ENCODE measurements at places on chromosomes 3 and 15.

DNA sequence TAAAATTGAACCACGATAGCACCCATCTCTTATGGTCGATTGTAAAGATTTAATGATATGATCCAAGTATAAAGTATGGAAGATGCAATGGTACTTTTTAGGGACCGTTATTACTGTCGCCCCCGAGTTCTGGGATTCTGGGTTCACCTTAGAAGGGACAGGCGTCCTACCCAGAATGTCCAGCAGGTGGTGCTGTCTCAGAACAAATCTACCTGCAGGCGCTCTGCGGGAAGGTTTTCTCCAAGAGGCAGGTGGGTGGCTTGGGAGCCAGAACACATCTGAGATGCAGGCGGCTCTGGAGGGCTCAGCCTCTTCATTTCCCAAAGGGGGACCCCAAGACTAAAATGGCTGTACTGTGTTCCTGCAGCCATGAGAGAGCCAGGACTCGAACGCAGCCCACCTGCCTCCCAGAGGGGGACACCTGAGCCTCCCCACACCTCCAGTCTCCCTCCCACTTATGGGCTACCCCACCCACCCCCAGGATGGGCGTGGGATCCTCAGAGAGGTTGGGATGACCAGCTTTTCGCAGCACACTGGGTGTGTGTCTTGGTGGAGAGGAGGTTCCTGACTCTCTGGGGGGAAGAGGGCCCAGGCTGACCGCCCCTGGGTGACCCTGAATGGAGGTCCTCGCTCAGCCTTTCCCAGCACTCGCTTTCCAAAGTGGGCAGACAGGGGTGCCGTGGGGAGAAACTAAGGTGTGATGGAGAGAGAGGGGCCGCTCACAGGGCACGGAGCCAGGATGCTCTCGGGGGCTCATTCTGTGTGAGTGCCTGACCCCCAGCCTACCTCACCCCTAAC, 28.1 kb upstream of the CORO2B start:
- DNase-seq, result peak; percentile 44

DNA sequence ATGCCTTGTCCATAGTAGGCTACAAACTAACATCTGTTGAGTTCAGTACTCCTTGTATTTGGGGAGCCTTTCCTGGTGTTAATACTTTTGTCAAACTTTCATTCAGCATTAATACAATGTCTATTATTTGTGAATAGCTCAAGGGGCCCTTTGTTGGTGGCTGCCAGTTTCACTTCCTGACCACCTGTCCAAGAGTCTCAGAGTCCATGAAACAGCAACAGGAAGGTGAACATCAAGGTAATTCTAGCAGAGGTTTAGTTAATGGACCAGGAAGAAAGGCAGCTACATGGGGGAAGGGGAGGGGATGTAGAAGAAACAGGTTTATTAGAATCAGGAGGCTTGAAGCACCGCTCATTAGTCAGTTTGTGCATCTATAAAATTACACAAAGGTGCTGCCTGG, 386.9 kb downstream of the PDCD6IP start:
- DNase-seq, result no peak

- no peak for DNase-seq
Observed at GRCh38 chr15:101170568-101171350, 81.1 kb downstream of the CHSY1 start.

- no peak for DNase-seq
Observed at GRCh38 chr3:66195347-66195783, 25.4 kb upstream of the SLC25A26 start.

- DNase-seq, result no peak
Observed at GRCh38 chr3:72274493-72275330, 489.8 kb upstream of the PROK2 start.

- DNase-seq, result no peak
Observed at GRCh38 chr3:72421126-72421525, 427.1 kb downstream of the SHQ1 start.

DNA sequence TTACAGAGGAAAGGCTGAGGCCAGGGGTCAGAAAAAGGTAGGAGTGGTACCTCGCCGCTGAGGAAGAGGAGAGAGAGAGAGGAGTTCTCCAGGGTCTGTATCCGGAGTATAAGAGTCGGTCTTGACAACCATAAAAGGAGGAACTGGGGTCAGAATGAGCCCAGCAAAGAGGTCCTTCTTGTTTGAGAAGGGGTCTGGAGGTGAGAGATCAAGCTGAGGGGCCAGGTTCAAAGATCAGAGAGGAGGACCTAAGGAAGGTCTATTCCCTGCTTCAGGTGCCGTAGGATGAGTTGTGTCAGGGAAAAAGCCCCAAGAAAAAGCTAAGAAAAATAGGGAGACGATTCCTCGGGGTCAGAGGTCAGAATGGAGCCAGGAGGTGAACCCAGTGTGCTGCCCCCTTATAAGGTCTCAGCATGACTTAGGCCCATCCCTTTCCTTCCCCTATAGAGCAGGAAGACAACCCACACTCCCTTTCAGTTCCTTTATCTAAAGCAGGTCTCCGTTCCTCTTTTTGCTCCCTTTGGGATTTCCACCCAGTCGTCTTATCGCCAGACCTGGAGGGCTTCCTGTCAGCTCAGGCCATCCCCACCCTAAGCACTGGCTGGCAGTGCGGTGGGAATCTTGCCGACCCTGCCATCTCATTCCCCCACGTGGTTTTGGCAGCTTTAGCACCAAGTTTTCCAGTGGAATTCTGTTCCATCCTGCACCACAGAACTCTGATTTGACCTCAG, 651 bp downstream of the MTMR14 start:
- no peak for DNase-seq

GRCh38 chr3:126613479-126614188, 41.3 kb downstream of the TXNRD3 start:
- DNase-seq, result peak; percentile 64

GRCh38 chr3:118760585-118761290, 273.9 kb downstream of the IGSF11 start:
- no peak for DNase-seq

- no peak for DNase-seq
Observed at GRCh38 chr3:111702996-111703985, 108.1 kb upstream of the ZBED2 start.

GRCh38 chr15:78421238-78421965, 16.6 kb upstream of the IREB2 start:
- no peak for DNase-seq

GRCh38 chr3:109772520-109772919, 435.2 kb upstream of the DPPA4 start:
- DNase-seq, result no peak

- DNase-seq, result peak; percentile 88
Observed at GRCh38 chr15:67521029-67521782, at the start of gene C15orf61. TSS of gene C15orf61 (plus strand) at chr15:67521131. CDS start at chr15:67521249, 118 bp downstream.

GRCh38 chr3:119356646-119357045, 62.5 kb downstream of the ARHGAP31 start:
- DNase-seq, result no peak

- peak; percentile 75 for DNase-seq
Observed at GRCh38 chr3:53044711-53045517, 959 bp downstream of the SFMBT1 start.

- DNase-seq, result no peak
Observed at GRCh38 chr3:185730550-185730949, 94.3 kb downstream of the IGF2BP2 start.

GRCh38 chr3:129552287-129553050, 9.5 kb downstream of the H1-8 start:
- no peak for DNase-seq

GRCh38 chr15:68220967-68221366, 8.6 kb downstream of the CLN6 start:
- DNase-seq, result no peak

DNA sequence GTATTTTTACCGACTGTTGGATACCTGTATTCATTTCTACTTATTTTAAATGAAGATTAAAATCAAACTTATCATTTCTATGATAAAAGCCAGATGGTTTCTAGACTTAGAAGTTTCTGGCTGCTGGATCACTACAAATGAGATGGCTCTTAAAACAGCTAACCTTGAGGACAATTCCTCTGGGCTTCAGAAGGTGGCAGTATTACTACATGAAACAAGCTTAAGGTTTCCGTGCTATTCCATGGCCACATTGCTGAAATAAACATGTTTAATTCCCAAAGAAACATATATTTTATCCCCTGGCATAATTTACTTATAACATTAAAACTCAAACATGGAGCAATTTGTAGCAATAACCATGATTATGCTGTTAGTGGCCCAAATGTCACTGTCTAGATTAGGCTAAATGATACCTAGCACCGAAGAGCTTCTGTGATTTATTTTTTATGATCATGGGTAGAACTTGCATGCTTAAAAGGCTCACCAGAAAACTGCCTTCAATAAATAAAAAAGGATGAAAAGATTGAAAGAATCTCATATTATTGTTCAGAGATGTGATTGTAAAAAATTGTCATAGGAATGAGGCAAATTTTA, 204.0 kb upstream of the NANOGP8 start:
- no peak for DNase-seq

GRCh38 chr3:194986208-194987043, 284.5 kb downstream of the XXYLT1 start:
- no peak for DNase-seq

DNA sequence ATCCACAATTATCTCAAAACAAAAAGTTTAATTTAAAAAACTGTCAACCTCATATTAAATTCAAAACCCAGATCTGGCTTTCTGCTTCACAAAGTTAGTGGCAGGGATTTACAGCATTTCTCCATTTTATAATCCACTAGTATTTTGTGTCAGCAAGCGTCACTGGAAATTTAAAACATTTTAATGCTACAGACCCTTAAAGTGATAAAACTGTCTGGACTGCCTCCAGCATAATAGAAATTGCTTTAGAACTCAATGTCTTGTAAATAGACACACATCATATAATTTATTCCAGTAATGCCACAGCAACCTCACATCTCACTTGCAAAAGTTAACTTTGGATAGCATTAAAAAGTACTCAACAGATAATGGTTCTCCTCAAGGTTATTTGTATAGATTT, 116.1 kb downstream of the ULK4 start:
- DNase-seq, result no peak

DNA sequence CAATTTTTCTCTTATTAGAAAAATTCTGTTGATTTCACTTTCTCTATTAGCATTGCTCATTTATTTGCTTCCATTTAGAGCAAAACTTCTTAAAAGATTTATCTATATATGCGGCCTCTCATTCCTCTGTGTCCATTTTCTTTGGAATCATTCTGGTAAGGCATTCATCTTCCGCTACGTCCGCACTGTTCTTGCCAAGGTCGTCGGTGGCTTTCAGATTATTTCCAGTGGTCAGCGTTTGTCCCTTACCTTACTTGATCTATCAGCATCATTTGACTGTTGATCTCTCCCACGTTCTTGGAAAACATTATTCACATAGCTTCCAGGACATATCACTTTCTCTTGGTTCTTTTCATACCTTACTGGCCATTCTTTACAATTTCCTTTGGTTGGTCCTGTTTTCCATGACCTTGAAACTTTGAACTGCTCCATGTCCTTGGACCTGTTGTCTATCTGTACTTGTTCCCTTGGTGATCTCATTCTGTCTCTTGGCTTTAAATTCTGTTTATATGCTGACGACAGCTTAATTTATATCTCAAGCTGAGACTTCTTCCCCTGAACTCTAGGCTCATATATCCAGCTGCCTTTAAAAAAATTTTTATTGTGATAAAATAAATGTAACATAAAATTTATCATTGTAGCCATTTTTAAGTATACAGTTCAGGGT, 54.5 kb downstream of the SLMAP start:
- DNase-seq, result no peak

DNA sequence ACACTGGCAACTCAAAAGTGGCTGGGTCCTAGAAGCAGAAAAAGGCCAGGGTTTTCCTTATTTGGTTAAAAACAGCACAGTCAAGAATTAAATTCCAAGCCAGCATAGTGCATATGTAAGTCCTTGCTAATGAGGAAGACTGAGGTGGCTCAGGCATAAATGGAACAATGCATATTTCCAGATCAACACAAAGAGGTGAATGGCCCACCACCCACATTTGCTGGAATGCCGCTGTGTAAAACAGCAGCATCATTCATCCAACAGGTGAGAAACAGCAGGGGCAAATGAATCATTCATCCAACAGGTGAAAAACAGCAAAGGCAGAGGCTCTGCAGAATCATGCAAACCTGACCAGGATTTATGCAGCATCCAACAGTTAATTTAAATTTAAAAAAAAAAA, 32.9 kb downstream of the GPR176 start:
- DNase-seq, result no peak

DNA sequence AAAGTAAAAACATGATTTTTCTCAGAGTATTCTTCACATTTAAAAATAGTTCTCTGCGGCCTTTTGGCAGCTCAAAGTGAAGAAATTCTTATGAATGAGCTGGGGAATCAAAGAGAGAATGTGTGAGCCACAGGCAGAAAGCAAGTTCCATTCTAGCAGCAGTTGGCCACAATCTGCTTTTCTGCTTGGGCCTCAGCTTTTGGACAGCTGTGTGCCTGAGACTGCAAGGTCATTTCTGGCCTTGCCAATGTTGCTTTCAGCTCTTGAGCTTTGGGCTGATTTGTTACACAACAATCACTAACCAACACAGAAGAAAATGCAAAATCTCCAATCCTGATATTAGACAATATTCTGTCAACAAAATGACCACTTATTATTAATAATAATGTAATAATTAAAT, 14.4 kb upstream of the TM4SF4 start:
- DNase-seq, result no peak

- no peak for DNase-seq
Observed at GRCh38 chr3:138259126-138259525, 70.5 kb downstream of the NME9 start.

DNA sequence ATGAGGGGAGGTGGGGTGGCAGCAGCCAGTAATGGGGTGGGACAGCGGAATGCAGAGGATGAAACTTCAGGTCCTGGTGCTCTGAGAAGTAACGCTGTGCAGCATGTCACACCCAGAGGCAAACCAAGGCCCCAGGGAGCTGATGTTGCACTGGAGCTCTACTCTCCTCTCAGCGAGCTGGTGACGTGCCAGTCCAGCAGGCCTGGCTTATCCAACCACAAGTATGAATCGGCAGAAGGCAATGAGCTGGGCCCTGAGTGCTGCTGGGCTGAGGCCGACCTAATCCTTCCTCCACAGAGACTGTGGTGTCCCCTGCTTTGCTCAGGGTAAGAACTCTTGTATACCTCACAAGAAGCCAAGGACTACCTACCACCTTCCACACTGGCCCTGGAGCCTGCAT, 30.5 kb downstream of the CD86 start:
- no peak for DNase-seq

GRCh38 chr3:8254489-8254888, 247.1 kb upstream of the LMCD1 start:
- DNase-seq, result no peak

DNA sequence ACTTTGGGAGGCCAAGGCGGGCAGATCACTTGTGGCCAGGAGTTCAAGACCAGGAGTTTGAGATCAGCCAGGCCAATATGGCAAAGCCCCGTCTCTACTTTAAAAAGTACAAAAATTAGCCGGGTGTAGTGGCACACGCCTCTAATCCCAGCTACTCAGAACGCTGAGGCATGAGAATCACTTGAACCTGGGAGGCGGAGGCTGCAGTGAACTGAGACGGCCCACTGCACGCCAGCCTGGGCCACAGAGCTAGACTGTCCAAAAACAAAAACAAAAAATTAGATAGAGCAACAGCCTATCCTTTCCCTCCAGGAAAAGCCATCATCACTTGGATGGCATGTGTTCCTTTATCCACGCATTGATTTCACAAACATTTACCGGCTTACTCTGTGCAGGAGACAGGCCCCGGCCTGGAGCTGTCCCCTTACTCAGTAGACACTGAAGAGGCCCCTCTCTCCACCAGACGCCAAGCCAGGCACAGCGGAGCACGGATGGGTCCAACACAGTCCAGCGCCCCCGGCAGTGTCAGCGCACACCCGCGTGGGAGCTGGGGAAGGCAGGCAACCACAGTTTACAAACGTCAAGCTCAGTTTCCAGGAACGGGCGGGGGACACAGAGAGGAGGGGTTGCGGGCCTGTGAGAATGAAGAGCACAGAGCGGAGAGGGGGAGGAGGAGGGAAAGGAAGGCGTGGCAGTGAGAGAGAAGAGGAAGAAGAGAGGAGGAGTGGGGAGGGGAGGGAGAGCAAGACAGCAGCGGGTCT, 3.1 kb downstream of the GP5 start:
- DNase-seq, result no peak

Measured in immature natural killer cell (primary cell).